Stimulated activated CD4-positive, alpha-beta T cell treated with anti-CD3 and anti-CD28 coated beads, Interleukin-15, amount 100 ng/mL, for 1 hour (primary cell): ENCODE measurements at places on chromosomes 7 and 10.

DNA sequence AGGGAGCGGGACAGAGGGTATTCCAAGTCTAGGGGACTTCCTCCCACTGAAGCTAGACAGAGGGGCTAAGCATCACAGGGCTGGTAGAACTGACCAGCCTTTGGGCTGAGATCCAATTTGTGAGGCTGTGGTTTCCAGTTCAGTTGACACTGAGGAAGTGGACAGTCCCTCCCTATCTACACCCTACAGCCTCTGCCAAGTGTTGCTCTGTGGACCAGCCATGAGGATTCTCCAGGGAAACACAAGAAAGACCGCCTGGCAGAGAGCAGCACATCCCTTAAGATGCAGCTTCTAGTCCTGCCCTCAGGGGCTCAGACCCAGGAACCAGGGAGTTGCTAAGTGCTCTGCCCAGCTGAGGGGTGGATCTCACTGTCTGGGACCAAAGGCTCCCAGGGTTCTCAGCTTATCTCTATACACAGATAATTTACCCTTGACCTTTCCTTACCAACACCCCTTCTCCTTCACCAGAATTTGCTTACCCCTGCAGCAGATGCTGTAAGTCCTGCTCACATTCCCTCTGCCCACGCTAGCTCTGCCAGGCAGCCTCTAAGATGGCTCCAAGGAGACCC lies 252.0 kb downstream of the SKIDA1 start:
- DNase-seq, result no peak

DNA sequence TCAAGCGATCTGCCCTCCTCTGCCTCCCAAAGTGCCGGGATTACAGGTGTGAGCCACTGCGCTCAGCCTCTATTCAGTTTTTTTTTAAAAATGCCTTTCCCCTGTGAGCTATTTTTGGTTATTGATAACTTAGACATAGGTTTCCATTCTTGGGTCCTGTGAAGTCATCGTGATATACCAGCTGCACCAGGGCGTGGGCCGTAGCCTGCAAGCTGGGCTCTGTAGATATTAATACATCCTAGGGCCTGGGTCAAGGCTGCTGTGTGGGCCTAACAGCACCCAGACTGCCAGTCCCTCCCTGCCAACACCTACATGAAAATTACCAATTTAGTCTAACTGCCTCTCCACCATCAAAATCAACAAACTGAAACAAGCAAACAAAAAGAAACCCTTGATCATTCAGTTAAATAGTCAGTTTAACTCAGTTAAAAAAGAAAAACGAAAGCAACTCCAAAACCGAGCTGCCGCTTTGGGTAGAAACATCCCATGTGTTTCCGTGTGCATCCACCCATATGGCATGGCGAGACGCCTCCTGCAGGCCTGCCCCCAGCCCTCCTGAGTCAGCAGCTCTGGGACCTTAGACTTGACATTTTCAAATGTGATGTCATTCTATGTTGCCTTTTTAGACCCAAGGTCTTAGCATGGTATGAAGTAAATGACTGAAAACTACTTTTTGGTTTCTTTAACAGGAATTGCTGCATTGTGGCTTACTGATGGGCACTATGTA lies 330.2 kb downstream of the GLRX3 start:
- DNase-seq, result no peak

- no peak for DNase-seq
These were observed 18.1 kb downstream of the KCNH2 start for GRCh38 chr7:150959739-150960734.

DNA sequence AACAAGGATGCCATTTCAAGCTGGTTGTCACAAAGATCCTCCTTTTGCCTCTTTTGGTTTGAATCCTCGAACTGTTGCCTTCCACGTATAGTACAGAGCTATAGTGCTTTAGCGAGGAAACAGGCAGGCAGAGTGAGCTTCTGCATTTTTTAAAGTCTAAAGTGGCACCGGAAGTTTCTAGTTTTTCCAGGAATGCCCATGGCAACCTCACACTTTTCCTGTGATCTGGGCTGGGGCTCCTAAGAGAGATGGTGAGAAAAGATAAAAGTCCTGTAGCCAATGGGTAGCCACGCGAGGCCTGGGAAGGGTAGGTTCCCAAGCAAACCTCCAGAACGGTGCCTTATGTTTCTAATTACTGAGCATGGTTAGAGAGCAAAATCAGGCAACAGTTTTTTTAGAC lies 76.7 kb downstream of the CALD1 start:
- DNase-seq, result no peak
